ENCODE measurements at places on chromosomes 12 and 14. TPM values are rescaled to one million over a fixed set of nuclear protein-coding genes. Genes with fewer than 3 reads are reported as not detected.

OLR1 gene
- total RNA-seq = not detected

OR11H6 gene
- total RNA-seq = not detected

TAS2R31 gene
- total RNA-seq = 13.4 TPM

TBX3 gene
- 19.3 TPM for total RNA-seq

DNA sequence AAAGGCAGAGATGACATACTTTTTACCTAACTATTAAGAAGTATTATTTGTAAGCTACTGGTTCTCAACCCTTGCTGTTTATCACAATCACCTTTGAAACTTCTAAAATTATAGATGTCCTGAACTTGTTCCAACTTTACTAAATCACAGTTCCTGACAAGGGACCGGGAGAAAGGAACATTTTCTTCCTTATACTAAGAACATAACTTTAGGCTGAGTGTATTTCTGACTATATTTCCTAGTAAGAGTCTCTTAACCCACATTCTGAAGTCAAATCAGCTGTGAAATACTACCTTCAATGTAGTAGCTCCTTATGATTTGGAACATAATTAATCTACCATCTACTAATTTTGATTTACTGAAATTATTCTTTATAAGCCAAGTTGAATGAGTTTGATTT is 80.2 kb downstream of the BAZ1A start:
- no peak for DNase-seq

DNA sequence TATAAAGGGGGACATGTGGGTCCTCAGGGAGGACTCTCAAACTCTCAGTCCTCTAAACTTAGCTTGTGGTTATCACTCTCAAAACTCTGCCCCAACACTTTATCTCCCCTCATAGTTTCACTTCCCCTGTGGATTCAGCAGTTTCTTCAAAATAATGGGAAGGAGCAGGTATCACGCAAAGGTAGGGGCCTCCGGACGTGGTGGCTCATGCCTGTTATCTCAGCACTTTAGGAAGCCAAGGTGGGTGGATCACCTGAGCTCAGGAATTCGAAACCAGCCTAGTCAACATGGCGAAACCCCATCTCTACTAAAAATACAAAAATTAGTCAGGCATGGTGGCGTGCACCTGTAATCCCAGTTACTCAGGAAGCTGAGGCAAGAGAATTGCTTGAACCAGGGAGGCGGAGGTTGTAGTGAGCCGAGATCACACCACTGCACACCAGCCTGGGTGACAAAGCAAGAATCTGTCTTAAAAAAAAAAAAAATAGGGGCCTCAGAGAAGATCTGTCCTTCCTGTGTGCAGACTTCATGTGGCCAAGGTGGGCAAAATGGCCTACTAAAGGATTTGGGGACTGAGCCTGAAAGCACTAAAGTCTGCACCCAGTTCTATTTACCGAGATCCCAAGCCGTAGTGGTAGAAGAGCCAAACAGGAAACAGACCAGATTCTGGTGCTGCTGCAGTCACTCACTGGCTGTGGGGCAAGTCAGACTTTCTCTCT is 6.4 kb downstream of the ITGB7 start:
- DNase-seq = no peak

- no peak for DNase-seq
These were observed 26.1 kb upstream of the STAC3 start for GRCh38 chr12:57276935-57277563.

DNA sequence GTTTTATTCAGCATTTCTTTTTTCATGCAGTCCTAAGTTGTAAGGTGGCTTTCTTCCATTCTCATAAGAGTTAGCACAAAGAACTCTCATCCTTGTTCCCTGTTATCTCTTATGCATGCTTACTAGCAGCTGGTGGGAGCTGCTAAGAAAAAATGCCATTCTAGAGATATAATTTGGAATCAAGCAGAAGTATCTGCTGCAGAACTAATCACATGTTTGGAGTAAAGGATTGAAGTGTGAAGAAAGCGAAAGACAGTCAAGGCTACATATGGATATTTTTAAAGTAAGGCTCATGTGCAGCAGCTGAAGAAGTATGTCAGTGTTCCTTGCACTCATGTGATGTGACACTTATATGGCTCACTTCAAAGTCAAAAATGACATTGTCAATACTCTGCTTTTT is 116.2 kb upstream of the PCED1B start:
- DNase-seq = no peak

GRCh38 chr12:80188576-80188975 is 89.2 kb downstream of the OTOGL start:
- no peak for DNase-seq

DNA sequence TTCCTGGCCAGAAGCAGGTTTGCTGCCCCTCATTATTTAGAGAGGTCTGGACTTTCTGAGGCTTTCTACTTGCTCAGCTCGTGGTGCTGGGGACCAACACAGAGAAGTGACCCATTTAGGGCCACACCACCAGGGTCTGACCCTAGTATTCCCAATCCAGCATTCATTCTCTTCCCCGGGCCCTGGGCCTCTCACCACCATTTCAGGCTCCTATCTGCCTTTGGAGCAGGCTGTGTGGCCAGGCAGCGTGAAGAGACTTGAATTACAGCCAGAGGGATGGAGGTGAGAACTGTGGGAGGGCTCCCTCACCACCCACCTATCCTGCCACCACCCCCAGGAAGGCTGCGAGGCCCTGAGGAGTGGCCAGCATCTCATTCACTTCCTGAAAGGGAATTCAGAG is 24.6 kb downstream of the FAM222A start:
- DNase-seq = peak; percentile 46
